ENCODE measurements at places on chromosomes 13 and 19. TPM values are rescaled to one million over a fixed set of nuclear protein-coding genes. Genes with fewer than 3 reads are reported as not detected.

Gene TSC22D1
- total RNA-seq: 88.8 TPM

Gene PTH2
- total RNA-seq: not detected

Gene KPNA3
- total RNA-seq: 19.7 TPM

Gene C19orf85
- total RNA-seq: not detected

Gene COL4A2
- total RNA-seq: 781 TPM

Gene GDF15
- total RNA-seq: 98.2 TPM

Gene F2RL3
- total RNA-seq: 1.3 TPM

Gene ZNF549
- 3.9 TPM for total RNA-seq

Gene OR7D2
- not detected for total RNA-seq

Gene CCDC97
- total RNA-seq: 13.8 TPM

Gene HRC
- not detected for total RNA-seq

Gene IL4I1
- total RNA-seq: 3.3 TPM

Gene ATXN8OS
- not detected for total RNA-seq

Gene LGALS7B
- total RNA-seq: not detected

Gene MCEMP1
- not detected for total RNA-seq

Gene OLFM2
- total RNA-seq: 18.5 TPM

Gene ZNF526
- 18.2 TPM for total RNA-seq

Gene SPC24
- total RNA-seq: 110 TPM

Gene NLRP7
- total RNA-seq: not detected

Gene TUBB4A
- total RNA-seq: not detected

Gene ZNF837
- total RNA-seq: 2.4 TPM

Gene KIR2DL3
- not detected for total RNA-seq

Gene CEACAM1
- total RNA-seq: not detected

Gene OBI1
- 17.5 TPM for total RNA-seq

Gene GPR12
- not detected for total RNA-seq

Gene CGB2
- total RNA-seq: not detected

Gene ZNF829
- total RNA-seq: 4.4 TPM

Gene PNMA8B
- total RNA-seq: 0.14 TPM

Gene SRRM5
- 0.22 TPM for total RNA-seq

Gene CEACAM8
- not detected for total RNA-seq

Gene SERTM1
- total RNA-seq: not detected

Gene ZNF99
- total RNA-seq: not detected

Gene SIGLEC12
- total RNA-seq: not detected

Gene CLDND2
- not detected for total RNA-seq

Gene SYNE4
- not detected for total RNA-seq

Gene TEX101
- not detected for total RNA-seq

Gene ZNF528
- total RNA-seq: 29.3 TPM

Gene SIGLEC11
- not detected for total RNA-seq

Gene ZC3H4
- 15.8 TPM for total RNA-seq

Gene C13orf42
- total RNA-seq: not detected

Gene LGI4
- not detected for total RNA-seq

Gene C1QTNF9B
- total RNA-seq: not detected

Gene CYP2A6
- total RNA-seq: not detected

Gene IGFL2
- total RNA-seq: not detected

Gene SYCN
- not detected for total RNA-seq

Gene TGFBR3L
- total RNA-seq: 1.3 TPM

Gene ZNF493
- 9.6 TPM for total RNA-seq

Gene DHPS
- 78.0 TPM for total RNA-seq

Data from placental pericyte (primary cell).